ENCODE measurements at places on chromosomes 2 and 18.

- no peak for DNase-seq
These were observed 203.3 kb upstream of the SPOPL start for GRCh38 chr2:138298120-138298814.

GRCh38 chr2:2777213-2777612 lies 446.1 kb upstream of the MYT1L start:
- DNase-seq: no peak

DNA sequence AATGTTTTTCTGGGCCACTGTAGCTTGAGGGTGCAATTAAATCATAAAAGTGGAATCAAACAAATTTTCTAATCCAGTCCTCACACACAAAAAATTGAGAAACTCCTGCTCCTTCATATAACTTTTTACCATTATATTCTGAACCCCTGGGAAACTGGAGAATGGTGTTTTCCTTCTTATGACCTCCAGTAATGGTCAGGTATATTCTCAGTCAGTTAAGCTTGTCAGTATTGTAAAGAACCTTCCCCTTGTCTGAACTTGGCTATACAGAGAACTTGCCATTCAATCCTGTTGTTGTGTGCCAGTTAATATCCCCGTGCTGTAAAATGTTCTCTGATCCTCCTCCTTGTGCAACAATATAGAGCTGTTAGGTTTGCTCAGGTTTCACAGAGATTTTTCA lies 39.5 kb downstream of the ZNF804A start:
- DNase-seq: no peak

DNA sequence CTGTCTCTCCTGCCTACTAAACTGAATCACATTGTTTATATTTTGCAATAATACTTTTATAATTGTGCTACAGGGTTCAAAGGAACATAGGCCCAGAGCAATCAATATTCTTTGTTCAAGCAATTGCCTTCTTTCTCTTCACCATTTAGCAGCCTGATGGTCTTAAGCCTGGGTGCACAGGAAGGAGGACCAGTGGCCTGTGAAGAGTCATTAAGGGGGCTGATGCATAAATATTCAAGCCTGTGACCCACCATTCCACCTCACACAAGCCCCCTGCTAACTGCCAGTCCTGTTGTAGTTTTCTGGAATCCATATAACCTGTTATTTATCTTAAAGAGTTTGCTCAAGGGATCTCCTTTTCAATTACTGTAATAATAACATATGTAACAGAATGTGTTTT lies 56.0 kb downstream of the ABCA12 start:
- no peak for DNase-seq

DNA sequence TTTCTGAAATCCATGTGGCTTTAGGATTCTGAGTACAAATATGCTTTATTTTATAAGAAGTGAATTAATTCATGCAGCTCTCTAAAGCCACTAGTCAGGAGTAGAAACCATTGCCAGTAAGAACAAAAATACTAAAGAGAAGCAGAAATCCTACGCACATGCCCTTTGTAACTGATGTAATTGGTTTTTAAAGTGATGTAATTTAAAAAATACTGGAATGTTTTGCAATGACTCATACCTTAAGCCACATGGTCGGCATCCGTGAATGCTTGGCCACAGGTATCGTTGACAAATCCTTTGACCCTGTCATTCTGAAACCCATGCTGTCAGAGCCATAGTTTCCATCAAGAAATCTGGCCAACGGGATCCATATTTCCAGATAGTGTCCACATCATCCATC lies 213.3 kb downstream of the ACKR3 start:
- DNase-seq: no peak

DNA sequence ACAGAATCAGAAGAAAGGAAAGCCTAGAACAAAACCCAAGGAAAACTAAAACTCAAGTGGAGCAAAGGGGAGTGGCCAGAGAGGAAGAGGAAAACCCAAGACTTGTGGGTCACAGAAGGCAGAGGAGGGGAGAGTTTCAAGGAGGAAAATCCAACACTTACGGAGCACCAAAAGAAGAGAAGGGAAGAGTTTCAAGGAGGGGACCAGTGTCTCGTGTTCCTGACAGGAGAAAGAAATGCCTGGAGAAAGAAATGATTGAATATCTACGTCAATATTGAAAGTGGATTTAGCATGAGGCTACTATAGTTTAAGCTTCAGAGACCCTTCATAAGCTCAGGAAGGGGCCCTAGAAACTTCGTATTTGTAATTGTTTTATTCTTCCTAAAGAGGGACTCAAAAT lies 1.4 kb upstream of the MFSD6 start:
- no peak for DNase-seq
